ENCODE measurements at places on chromosomes 1 and 21.

- no peak for DNase-seq
Observed at GRCh38 chr1:242081446-242081845, 82.5 kb upstream of the MAP1LC3C start.

GRCh38 chr1:24181619-24182018 is 5.5 kb downstream of the IFNLR1 start:
- DNase-seq = no peak

DNA sequence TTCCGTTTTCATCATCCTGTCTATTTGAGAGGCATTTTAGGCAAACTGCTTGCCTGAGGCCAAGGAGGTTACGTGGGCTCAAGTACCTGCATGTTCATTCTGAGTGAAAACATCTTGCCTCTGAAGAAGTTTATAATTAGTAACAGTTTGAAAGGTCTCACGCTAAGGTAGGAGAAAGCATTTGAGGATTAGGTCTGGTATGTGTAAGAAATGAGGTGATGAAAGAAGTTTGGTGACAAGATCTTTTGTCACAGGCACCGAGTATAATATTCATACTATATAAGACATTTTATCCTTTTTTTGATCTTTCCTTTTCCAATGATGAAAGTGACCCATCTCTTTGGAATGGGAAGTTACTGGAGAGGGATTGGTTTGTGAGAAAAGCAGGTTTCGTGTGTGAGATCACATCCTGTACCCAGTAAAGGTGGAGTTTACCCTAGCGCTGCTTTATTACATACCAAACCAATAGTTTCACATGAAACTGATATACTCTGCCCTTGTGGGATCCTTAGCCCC is 98.7 kb upstream of the PDC start:
- DNase-seq = no peak

GRCh38 chr21:17050646-17051045 is 462.2 kb upstream of the CXADR start:
- no peak for DNase-seq

- no peak for DNase-seq
Observed at GRCh38 chr1:88327391-88328267, 356.4 kb upstream of the PKN2 start.

DNA sequence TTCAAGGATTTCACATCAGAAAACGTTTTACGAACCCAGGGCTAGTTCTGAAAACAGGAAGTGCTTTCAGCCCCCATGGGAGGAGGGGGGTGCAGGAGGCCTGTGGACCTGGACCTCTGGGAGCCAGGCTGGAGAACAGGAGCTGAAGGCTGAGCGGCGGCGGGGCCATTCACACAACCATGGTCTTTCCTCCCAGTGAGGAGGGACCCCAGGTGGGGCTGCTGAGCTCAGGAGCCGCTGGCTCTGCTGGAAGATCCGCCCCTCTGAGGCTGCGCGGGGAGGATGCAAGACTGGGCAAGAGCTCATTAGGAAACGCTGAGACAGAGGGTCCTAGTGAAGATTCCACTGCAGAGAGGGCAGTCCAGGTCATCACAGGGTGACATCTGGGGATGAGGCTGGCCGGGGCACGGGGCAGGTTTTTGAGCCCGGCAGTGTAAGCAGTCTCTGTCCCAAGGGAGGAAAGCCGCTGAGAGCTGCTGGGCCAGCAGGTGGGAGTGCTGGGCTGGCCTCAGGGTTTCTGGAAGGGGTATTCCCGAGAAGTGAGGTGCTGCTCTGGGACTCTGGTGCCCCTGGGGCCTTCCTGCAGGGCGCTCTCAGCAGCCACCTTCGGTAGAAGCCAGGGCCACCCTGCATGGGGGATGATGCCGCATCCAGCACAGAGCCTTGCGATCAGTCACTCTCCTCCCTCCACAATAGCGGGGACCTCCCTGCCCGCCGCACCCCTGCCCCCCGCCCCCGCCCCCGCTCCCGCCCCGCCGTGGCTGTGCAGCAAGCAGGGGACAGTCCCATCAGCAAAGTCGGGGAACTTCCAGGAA is 7.5 kb downstream of the MX2 start:
- peak; percentile 31 for DNase-seq

DNA sequence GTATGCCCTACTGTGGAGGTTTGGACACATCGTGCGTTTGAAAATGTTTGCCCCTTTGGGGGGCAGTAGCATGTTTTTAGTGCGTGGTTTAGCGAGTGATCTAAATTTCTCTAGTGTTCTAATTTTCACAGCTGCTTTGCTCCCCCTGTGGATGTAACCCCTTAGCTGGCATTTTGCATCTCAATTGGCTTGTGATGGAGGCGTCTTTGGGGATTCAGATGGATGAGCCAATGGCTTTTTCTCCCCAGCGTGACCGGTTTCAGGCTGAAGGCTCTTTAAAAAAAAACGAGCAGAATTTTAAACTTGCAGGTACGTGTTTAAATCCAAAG is 836 bp downstream of the CDC7 start:
- no peak for DNase-seq

- DNase-seq = no peak
Observed at GRCh38 chr1:98322966-98323365, 338.6 kb upstream of the SNX7 start.

- no peak for DNase-seq
Observed at GRCh38 chr21:46624050-46624449, 11.4 kb upstream of the PRMT2 start.

DNA sequence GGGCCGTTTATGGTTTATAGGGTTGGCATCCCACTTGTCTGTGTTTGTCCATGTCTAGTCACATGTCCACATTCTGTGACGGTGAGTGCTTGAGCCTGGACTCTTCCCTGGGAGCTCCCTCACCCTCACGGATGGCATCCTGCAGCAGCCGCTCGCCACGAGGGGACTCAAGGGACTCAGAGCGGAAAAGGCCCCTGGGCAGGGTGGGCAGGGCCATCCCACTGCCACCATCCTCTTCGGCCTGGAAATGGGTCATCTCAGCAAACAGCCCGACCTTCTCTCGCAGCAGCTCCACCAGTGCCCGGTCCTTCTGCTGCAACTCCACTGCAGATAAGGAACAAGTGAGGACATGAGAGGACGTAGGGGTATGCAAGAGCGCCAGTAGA is 11.1 kb downstream of the RXFP4 start:
- no peak for DNase-seq

Measured in CD4-positive, alpha-beta T cell treated with Interleukin-6 at 100 ng/mL for 8 hours (primary cell).